Stimulated activated CD4-positive, alpha-beta T cell treated with anti-CD3 and anti-CD28 coated beads, Interleukin-1b, Interleukin-23, amount 100 ng/mL, for 48 hours (primary cell): ENCODE measurements at places on chromosomes 13 and 19.

- no peak for DNase-seq
Measured at GRCh38 chr13:73072239-73072900, 13.6 kb downstream of the KLF5 start.

DNA sequence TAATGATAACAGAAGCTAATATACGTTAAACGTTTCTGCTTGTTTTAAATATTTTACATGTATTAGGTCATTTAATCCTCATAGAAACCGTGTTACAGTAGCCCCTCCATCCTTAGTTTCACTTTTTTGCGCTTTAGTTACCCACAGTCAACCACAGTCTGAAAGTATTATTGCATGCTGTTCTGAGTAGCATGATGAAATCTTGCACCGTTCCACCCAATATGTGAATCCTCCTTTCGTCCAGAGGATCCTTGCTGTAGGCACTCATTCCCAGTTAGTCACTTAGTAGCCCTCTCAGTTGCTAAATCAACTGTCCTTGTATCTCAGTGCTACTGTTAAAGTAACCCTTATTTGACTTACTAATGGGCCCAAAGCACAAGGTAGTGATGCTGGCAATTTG lies 257.8 kb downstream of the ENOX1 start:
- DNase-seq, result no peak

GRCh38 chr13:73943137-73943964 lies 190.9 kb downstream of the KLF12 start:
- DNase-seq, result no peak

DNA sequence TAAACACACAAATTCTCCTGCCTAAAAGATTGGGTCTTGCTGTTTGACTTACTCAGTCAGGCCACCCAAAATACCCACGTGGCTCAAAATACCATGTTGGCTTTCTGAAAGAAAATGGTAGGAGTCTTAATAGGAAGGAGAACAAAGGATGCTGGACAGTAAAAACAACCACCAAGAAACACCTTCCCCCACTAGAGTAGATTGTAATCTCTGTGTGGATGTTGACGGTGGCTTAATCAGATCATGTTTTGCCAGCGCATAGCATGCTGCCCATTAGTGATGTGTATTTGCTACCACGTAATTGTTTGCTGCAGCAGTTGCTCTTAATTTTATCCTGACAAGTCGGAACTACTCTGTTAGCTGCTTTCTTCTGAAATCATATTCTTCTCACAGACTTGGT lies 1229.3 kb upstream of the SLC10A2 start:
- no peak for DNase-seq

GRCh38 chr19:46239193-46240024 lies 9.9 kb downstream of the IGFL1 start:
- no peak for DNase-seq

DNA sequence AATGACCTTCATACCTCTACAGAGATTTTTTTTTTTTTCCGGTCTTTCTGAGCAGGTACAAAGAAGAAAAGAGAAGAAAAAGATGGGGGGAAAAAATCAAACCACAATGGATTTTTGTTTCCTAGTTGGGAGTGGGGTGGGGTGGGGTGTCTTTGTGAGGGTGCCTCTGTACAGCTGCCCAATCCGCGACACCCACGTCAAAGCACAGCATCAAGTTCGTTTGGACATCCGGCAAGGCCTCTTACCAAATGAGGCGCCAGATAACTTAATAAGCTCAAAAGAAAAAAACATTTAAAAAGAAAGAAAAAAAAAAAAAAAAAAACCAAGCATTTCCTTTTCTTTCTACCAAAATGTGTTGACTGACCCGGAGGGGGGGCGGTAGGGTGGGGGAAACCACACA lies 70.3 kb upstream of the NFIC start:
- DNase-seq, result no peak

- no peak for DNase-seq
Measured at GRCh38 chr13:79543883-79544282, 62.9 kb downstream of the NDFIP2 start.
